ENCODE measurements at places on chromosomes 7 and 10.
A peak's percentile ranks its signal among the peaks of the same experiment; 100 is the strongest.

DNA sequence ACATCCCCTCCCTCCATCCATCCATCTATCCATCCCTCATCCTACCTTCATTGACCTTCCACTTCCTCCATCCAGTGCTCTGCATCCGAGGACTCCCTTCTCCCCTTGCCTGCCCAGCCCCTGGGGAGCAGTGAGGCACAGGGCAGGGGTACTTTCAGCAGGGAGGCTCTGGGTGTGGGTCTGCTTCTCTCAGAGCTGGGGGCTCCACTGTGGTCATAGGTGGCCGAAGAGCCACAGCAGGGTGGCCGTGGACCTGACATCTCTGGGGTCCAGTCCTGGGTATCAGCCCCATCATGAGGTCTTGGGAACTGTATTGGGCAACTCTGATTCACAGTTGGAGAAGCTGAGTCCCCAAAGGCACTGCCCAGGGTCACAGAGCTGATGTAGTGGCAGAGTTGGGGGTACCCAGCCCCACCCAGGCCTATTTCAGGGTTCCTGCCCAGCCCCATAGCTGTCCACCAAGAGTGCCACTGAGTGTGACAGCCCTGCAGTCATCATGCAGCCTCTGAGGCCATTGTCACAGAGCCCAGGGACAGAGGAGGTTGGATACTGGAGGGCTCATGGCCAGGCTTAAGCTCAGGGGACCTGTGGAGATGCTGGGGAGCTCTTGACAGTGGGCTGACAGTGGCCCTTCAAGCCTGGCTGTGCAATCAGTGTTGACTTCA is 35.3 kb upstream of the DPYSL4 start:
- DNase-seq = no peak

- DNase-seq = no peak
These were observed 5.7 kb upstream of the PIP start for GRCh38 chr7:143126146-143126545.

GRCh38 chr7:17545348-17545747 is 246.9 kb downstream of the AHR start:
- no peak for DNase-seq

- DNase-seq = no peak
These were observed 28.7 kb downstream of the PRSS2 start for GRCh38 chr7:142799437-142799835.

GRCh38 chr10:70403483-70404035 is 386 bp upstream of the EIF4EBP2 start:
- DNase-seq = no peak

GRCh38 chr7:43647673-43648472 is 65.0 kb downstream of the STK17A start:
- DNase-seq = peak; percentile 75

- DNase-seq = no peak
These were observed 85.5 kb downstream of the KIAA1549 start for GRCh38 chr7:138895679-138896078.

All from stimulated activated CD4-positive, alpha-beta T cell treated with anti-CD3 and anti-CD28 coated beads, Interleukin-1b, Interleukin-23, amount 100 ng/mL, for 48 hours (primary cell).